DND-41 (cell line): ENCODE measurements at places on chromosomes 4 and X.
A peak's percentile ranks its signal among the peaks of the same experiment; 100 is the strongest.

- DNase-seq, result no peak
Measured at GRCh38 chrX:38172596-38172995, 48.1 kb downstream of the SRPX start.

- no peak for DNase-seq
Measured at GRCh38 chrX:25012433-25012735, 3.4 kb downstream of the ARX start.

DNA sequence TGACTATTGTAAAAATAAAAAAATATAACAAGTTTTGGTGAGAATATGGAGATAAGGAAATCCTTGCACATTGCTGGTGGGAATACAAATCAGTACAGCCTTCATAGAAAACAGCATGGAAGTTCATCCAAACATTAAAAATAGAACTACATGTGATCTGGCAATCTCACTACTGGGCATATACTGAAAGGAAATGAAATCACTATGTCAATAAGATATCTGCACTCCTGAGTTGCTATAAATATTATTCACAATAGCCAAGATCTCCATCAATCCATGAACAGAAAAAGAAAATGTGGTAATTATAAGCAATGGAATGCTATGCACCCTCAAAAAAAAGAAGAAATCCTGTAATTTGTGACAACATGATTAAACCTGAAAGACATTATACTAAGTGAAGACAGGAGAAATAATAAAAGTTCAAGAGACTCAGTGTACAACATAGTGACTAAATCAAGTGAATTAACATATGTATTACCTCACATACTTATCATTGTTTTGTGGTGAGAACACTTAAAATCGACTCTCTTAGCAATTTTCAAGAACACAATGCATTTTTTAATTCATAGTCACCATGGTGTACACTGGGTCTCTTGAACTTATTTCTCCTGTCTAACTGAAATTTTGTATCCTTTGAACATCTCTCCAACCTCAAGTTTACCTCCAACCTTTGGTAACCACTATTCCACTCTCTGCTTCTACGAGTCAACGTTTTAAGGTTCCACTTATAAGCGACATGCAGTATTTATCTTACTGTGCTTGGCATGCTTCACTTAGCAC, 1703.7 kb upstream of the AGA start:
- DNase-seq, result no peak

GRCh38 chrX:24090300-24091200, 35.8 kb downstream of the EIF2S3 start:
- no peak for DNase-seq

- no peak for DNase-seq
Measured at GRCh38 chrX:446245-446644, 59.5 kb upstream of the PPP2R3B start.

DNA sequence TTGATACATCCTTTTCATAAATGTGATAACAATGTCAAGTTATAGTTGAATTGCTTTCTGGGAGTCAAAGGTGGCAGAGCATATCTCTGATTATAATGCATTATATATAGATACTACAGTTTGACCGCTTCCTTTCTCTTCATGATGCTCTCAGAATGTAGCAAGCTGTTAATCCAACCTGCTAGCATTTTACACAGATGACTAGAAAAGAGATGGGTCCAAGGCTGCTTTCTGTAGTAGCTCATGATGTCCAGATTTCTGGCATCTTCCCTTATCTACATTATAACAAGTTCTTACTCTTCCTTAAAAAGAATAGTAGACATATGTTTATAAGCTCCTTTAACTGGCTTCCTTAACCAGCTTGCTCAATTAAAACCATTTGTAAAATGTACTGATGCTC, 192.0 kb downstream of the NWD2 start:
- DNase-seq, result no peak

- no peak for DNase-seq
Measured at GRCh38 chr4:150771382-150771781, 189.4 kb downstream of the MAB21L2 start.

- DNase-seq, result peak; percentile 90
Measured at GRCh38 chr4:177251237-177251636, 58.4 kb upstream of the NEIL3 start.

- DNase-seq, result no peak
Measured at GRCh38 chrX:153874366-153875125, 11.4 kb downstream of the L1CAM start.

- DNase-seq, result no peak
Measured at GRCh38 chr4:15260758-15261157, 167.1 kb upstream of the C1QTNF7 start.

- DNase-seq, result no peak
Measured at GRCh38 chr4:32135642-32136041, 1415.5 kb downstream of the PCDH7 start.
